Ascending aorta (tissue), 2 donors: ENCODE measurements at places on chromosomes 2 and 18.
A peak's percentile ranks its signal among the peaks of the same experiment; 100 is the strongest.

- H3K4me1 ChIP-seq = no peaks in the 10 kb centered on the region
- H3K4me3 ChIP-seq = no peak overlapping the region
- H3K27ac ChIP-seq = no peak overlapping the region
- no peak for DNase-seq
- H3K27me3 ChIP-seq = no peaks in the 10 kb centered on the region
Measured at GRCh38 chr2:55498582-55498981, 20.9 kb upstream of the CFAP36 start.

GRCh38 chr2:152099367-152100050, 665 bp upstream of the CACNB4 start:
- peak overlapping the region; percentile 63 for H3K4me3 ChIP-seq
- H3K27ac ChIP-seq = no peak overlapping the region
- H3K27me3 ChIP-seq = no peaks in the 10 kb centered on the region

DNA sequence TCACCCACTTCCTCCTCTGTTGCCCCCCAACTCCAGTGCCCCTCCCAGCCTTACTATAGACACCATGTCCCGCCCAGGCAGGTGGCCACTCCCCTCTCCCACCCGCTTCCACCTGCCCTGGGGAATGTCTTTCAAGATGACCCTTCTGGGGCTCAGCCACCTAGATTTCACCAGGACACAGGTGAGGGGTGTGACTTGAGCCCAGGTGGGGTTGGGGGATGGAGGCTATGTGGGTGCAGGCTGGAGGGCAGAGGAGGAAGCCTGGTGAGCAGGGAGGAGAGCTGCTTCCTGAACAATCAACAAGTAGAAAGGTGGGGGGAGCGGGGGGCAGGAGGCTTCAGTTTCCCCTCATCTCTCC, 8.7 kb downstream of the ADRA2B start:
- no peaks in the 10 kb centered on the region for H3K27me3 ChIP-seq
- no peak for DNase-seq
- no peak overlapping the region for H3K4me3 ChIP-seq
- no peaks in the 10 kb centered on the region for H3K36me3 ChIP-seq
- no peaks in the 10 kb centered on the region for H3K4me1 ChIP-seq

DNA sequence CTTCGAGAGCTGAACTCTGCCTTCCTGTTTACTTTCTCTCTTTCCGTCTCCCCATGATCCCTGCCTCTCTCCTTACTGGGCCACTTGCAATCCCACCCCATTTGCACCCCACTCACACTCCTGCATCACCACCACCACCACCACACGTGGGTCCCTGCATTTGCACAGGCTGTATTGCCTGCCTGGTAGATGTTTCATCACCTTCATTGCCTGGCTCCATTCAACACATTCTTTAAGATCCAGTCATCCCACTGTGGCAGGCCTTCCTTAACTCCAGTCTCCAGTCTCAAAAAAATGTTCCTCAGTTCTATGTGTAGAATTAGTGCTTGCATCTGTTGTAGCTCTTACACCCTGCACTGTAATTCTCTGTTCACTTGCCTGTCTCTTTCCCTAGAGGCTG, 13.9 kb downstream of the NOSTRIN start:
- no peaks in the 10 kb centered on the region for H3K4me1 ChIP-seq
- no peak overlapping the region for H3K4me3 ChIP-seq
- H3K27ac ChIP-seq = no peak overlapping the region

DNA sequence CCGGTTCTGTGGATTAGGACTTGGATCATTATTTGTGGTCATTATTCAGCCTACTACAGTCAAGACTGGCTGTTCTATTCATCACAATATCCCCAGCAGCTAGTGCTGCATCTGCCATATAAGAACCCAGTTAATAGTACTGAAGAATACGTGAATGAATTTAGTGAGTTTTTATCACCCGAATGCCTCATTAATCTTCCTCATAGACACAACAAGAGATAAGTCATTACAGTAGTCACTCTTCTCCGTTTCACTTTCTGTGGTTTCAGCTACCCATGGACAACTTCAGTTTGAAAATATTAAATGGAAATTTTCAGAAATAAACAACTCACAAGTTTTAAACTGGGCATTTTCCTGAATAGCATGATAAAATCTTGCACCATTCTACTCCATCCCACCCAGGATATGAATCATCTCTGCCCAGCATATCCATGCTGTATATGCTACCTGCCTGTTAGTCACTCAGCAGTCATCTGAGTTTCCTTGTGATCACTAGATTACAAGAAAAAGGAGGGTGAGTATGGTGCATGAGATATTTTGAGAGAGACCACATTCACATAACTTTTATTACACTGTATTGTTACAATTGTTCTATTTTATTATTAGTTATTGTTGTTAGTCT, 363.7 kb upstream of the CHAC2 start:
- no peak overlapping the region for H3K27ac ChIP-seq
- no peaks in the 10 kb centered on the region for H3K27me3 ChIP-seq
- no peaks in the 10 kb centered on the region for H3K4me1 ChIP-seq
- H3K36me3 ChIP-seq = no peaks in the 10 kb centered on the region

DNA sequence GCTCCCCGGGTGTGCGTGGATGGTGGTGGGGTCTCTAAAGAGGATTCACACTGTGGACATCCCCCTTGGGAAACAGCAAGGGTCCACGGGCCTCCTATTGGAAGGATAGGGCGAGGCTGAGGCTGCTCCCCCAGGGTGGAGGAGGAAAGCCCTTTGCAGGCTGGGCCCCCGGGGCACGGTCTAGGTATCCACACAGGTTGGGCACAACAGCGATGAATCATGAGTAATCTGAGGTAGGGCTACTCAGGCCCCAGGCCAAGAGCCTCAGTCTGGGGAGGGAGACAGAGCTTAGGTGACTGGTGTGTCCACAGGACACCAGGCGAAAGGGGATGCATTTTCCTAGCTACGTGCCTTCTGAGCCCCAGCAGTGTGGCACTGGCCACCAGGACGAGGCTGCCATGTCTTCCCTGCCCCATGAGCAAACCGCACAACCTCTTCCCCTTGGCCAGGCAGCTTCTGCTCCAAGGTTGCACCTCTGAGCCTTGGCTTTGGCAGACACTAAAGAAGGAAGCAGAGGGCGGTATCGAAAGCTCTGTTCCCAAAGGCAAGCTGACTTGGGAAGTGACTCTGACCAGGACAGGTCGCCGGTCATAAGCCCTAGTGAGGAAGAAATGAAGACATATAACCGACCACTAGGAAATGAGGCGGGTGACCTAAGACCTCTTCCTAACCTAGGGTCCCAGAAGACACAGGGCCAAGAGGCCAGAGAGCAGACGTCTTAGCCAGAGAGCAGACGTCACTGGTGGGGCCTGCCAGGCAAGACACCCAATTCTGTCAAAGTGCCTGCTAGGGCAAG, 14.6 kb upstream of the SEMA4C start:
- H3K27ac ChIP-seq = no peak overlapping the region
- peaks cover 22% of the 10 kb centered on the region for H3K4me1 ChIP-seq
- H3K27me3 ChIP-seq = no peaks in the 10 kb centered on the region
- no peaks in the 10 kb centered on the region for H3K36me3 ChIP-seq
- H3K4me3 ChIP-seq = no peak overlapping the region
- no peak for DNase-seq

DNA sequence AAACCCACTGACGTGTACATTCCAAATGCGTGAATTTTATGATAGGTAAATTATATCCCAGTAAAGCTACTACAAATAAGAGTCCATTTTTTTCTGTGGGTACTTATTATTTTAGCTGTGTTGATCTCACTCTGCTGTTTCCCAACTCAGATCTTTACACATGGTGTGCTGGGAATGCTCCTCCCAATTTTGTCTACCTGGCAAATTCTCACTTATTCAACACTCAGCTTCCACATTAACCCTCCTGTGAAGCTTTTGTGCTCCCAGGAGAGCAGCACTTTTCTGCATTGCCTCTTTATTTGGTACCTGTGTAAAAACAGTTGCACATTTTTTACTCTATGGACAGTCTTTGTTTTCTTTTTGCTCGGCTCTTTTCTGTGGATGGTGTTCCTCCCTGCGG, 38.6 kb upstream of the ATP5MC3 start:
- H3K4me3 ChIP-seq = no peak overlapping the region
- H3K36me3 ChIP-seq = no peaks in the 10 kb centered on the region
- no peaks in the 10 kb centered on the region for H3K27me3 ChIP-seq
- no peak overlapping the region for H3K27ac ChIP-seq
- no peak for DNase-seq
- H3K4me1 ChIP-seq = no peaks in the 10 kb centered on the region

DNA sequence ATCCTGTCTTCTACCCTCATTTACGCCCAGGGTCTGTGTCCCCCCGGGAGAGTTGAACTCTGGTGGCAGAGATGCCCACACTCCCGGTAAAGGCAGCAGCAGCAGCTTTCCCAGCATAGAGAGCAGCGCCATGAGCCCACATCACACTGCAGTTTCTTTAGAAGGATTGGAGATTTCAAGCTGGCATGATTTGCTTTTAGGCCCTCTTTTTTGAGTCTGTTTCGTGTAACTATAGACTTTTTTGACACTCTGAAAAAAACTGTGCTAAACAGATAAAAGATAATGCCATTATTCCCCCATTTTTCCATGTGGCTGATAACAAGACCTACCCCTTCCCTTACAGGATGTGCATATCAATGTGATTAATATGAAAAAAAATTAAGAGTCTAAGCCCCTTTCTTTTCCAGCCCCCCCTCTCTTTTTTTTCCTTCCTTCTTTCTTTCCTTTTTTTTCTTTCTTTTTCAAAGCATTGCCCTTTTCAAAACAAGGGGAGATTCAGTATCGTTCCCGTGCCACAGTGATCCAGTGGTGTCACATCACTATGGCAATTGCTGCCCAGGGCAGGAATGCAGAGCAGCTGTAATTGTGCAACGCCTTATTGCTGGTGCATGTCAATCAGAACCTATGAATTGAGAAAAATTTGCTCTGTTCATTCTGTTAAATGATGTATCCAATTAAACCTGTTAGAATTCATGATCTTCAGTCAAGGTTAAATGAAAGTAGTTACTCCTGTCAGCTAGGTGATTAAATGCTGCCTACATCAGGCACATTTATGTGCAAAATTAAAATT, 104.5 kb downstream of the CDCA7 start:
- H3K36me3 ChIP-seq = no peaks in the 10 kb centered on the region
- H3K27me3 ChIP-seq = no peaks in the 10 kb centered on the region
- H3K4me1 ChIP-seq = no peaks in the 10 kb centered on the region
- H3K4me3 ChIP-seq = no peak overlapping the region

GRCh38 chr2:71811726-71812125, 335.9 kb downstream of the CYP26B1 start:
- no peaks in the 10 kb centered on the region for H3K36me3 ChIP-seq
- H3K27me3 ChIP-seq = no peaks in the 10 kb centered on the region
- H3K4me3 ChIP-seq = no peak overlapping the region
- H3K27ac ChIP-seq = no peak overlapping the region

- no peak overlapping the region for H3K27ac ChIP-seq
- DNase-seq = no peak
- H3K4me3 ChIP-seq = no peak overlapping the region
- no peaks in the 10 kb centered on the region for H3K27me3 ChIP-seq
- H3K4me1 ChIP-seq = no peaks in the 10 kb centered on the region
- no peaks in the 10 kb centered on the region for H3K36me3 ChIP-seq
Measured at GRCh38 chr2:152508446-152508845, 173.5 kb downstream of the FMNL2 start.

- H3K36me3 ChIP-seq = no peaks in the 10 kb centered on the region
- DNase-seq = no peak
- H3K27me3 ChIP-seq = no peaks in the 10 kb centered on the region
- no peak overlapping the region for H3K4me3 ChIP-seq
Measured at GRCh38 chr18:25066516-25066915, 285.4 kb downstream of the ZNF521 start.
